ENCODE measurements at places on chromosomes 12 and 14. TPM values are rescaled to one million over a fixed set of nuclear protein-coding genes. Genes with fewer than 3 reads are reported as not detected.

The TAS2R9 gene
- polyA plus RNA-seq = not detected

The FLRT2 gene
- not detected for polyA plus RNA-seq

The DBX2 gene
- not detected for polyA plus RNA-seq

The MMP19 gene
- polyA plus RNA-seq = not detected

The LTA4H gene
- 320 TPM for polyA plus RNA-seq

The SPSB2 gene
- 14.5 TPM for polyA plus RNA-seq

The CCDC197 gene
- polyA plus RNA-seq = not detected

The ACRBP gene
- 9.2 TPM for polyA plus RNA-seq

The EXOC3L4 gene
- polyA plus RNA-seq = not detected

- H3K4me3 ChIP-seq = no peak overlapping the region
- DNase-seq = no peak
- no peak overlapping the region for H3K27ac ChIP-seq
- no peaks in the 10 kb centered on the region for H3K27me3 ChIP-seq
These were observed 91.8 kb upstream of the EEA1 start for GRCh38 chr12:93020631-93021597.

DNA sequence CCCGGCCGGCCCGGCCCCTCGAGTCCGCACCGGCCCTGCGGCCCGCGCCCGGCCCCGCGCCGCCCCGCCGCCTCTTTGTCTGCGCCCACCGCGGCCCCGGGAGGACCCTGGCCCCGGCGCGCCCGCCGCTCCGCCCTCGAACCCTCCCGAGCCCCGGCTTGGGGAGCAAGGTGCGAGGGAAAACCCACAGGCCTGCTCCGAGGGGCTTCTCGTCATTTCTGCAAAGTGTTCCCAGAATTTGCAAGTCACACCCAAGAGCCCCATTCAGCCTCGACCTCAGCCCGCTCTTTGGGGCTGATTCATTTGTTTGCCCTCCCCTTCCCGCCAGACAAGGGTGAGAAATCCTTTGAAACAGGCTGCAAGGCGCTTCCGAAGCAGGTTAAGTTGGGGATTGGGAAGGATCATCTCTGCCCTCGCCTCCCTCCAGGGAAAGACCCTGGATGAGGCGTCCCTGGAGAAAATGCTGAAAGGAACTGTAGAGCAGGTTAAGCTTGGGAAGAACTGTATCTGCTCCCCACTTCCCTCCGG lies 325 bp upstream of the CLIP1 start:
- H3K27ac ChIP-seq = peak overlapping the region; percentile 82
- peak overlapping the region; percentile 94 for H3K4me3 ChIP-seq
- H3K27me3 ChIP-seq = no peaks in the 10 kb centered on the region
- H3K4me1 ChIP-seq = peaks cover 19% of the 10 kb centered on the region
- H3K36me3 ChIP-seq = no peaks in the 10 kb centered on the region

DNA sequence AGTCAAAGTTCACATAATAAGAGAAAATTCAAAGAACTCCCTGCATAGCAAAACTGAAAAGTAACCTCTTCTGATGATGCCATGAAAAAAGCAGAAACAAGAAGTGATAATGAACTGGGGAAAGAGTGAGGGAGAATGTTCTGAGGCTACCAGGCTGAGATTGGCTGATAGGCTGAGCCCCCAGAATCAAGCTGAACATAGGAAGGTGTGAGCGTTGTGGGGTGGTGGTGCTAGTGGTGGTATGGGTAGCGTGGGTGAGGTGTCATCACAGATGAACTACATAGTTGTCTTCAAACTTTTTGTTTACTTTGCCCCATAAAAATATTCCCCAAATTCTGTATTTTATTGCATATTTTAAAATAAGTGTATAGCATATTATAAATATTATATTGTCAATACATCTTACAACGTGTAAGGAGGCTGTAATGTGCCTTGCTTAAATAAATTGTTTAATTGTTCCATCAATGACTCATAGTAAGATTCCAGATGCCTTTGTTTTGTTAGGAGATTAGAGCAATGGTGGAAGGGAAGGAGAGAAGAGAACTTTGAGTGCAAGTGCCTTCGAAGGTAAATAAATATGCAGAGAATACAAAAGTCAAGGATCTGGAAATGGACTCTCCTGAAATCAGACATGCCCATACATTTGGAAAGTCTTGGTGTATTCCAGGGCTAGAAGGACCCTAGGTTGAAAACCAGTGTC lies 15.8 kb upstream of the CFAP54 start:
- peaks cover 9% of the 10 kb centered on the region for H3K36me3 ChIP-seq
- H3K4me1 ChIP-seq = no peaks in the 10 kb centered on the region
- peak overlapping the region; percentile 79 for H3K27ac ChIP-seq
- no peaks in the 10 kb centered on the region for H3K27me3 ChIP-seq
- no peak overlapping the region for H3K4me3 ChIP-seq

GRCh38 chr12:91099836-91100235 lies 11.5 kb downstream of the LUM start:
- no peaks in the 10 kb centered on the region for H3K4me1 ChIP-seq
- no peak for DNase-seq
- no peaks in the 10 kb centered on the region for H3K27me3 ChIP-seq
- H3K36me3 ChIP-seq = no peaks in the 10 kb centered on the region
- no peak overlapping the region for H3K4me3 ChIP-seq

DNA sequence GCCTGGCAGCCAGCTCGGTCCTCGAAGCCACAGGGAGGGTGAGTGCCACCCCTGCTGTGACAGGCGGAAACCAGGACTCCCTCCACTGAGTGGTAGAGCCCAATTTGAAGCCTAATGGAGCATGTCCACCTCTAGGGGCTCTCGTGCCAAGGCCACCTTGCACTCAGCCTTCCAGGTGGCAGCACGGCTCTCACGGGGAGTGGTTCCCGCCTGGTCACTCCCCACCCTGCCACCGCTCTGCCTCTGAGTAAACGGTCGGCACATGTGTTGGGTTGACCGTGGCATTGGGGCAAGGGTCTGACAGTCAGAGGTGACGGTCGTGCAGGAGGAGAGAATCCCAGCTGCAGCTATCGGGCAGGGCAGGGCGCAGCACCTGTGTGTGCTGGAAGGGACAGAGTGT lies 34.8 kb downstream of the IL31 start:
- H3K4me3 ChIP-seq = no peak overlapping the region
- DNase-seq = no peak
- no peaks in the 10 kb centered on the region for H3K36me3 ChIP-seq
- no peaks in the 10 kb centered on the region for H3K27me3 ChIP-seq
- no peak overlapping the region for H3K27ac ChIP-seq
- no peaks in the 10 kb centered on the region for H3K4me1 ChIP-seq

DNA sequence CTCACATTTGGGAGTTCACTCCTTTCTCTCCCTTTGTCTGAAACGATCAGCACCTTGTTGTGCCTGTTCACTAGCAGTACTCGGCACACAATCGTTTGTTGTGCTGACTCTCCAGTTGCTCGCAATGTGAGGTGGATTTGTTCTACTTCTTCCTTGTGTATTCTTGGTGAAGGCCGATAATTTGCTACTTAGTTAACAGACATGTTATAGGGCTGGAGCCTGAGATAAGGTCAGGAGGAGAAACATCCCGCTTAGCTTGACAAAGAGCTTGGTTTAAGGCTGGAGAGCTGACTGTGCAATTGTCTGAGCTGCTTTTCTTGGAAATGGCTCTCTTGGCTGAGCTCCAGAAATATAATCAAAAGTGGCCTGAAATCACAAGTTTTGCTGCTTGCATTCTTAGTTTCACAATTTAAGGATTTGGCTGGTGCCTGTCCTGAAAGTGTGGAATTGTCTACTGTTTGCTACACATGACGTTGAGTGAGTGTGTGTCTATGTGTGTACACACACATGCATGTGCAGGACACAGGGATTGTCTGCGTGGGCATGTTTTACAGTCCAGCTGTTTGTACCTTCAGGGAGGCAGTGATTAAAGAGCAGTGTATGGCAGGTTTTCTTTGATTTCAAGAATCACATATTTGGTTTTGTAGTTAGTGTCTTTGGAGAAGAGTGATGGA lies 77.7 kb downstream of the ARF6 start:
- H3K27ac ChIP-seq = peak overlapping the region; percentile 99
- H3K36me3 ChIP-seq = no peaks in the 10 kb centered on the region
- DNase-seq = no peak
- H3K27me3 ChIP-seq = no peaks in the 10 kb centered on the region
- peak overlapping the region; percentile 74 for H3K4me3 ChIP-seq

- no peaks in the 10 kb centered on the region for H3K36me3 ChIP-seq
- H3K4me1 ChIP-seq = peaks cover 16% of the 10 kb centered on the region
- H3K27me3 ChIP-seq = no peaks in the 10 kb centered on the region
These were observed 620 bp downstream of the YBX3 start for GRCh38 chr12:10722502-10722904.

- H3K36me3 ChIP-seq = no peaks in the 10 kb centered on the region
- H3K27ac ChIP-seq = no peak overlapping the region
- no peak overlapping the region for H3K4me3 ChIP-seq
- H3K4me1 ChIP-seq = no peaks in the 10 kb centered on the region
- H3K27me3 ChIP-seq = peaks cover 8% of the 10 kb centered on the region
These were observed 68.3 kb downstream of the DYRK2 start for GRCh38 chr12:67716817-67717216.

DNA sequence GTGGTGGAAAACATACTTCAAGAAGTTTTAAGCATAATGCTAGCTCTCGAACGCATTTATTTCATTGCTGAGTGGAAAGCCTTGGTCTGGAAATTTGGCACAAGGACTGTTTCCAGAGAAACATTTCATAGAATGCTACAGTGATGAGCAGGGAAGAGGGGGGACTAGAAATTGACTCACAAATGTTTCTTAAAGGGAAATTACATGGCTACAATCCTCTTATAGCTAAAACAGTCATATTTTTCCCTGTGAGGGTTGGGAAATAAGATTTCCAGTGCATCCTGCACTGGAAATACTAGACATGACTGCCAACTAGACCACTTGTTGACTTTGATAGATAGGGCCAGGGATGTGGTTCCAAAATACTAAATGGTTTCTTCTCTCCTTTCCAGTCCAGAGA lies 197.3 kb upstream of the RGS6 start:
- no peak for DNase-seq
- H3K27me3 ChIP-seq = no peaks in the 10 kb centered on the region
- peaks cover 66% of the 10 kb centered on the region for H3K36me3 ChIP-seq

DNA sequence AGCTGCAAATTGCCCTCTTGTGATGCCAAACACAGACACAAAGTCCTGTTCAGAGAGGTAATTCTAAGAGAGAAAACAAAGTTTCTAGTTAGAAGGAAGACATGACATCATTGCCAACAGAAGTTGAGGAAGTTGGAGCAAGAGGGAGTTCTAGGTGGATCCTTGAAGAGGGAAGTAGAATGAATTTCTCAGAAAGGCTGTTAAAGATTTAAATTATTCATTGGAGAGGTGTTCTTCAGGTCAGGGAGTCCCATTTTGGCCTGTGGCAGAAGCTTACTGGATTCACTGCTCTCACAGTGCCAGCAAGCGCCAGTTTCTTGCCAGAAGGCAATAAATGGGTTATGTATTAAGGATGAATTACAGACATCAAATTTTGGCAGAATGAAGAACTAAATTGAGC lies 15.3 kb downstream of the TSFM start:
- no peaks in the 10 kb centered on the region for H3K27me3 ChIP-seq
- no peaks in the 10 kb centered on the region for H3K4me1 ChIP-seq
- no peak overlapping the region for H3K4me3 ChIP-seq
- H3K27ac ChIP-seq = peak overlapping the region; percentile 13
- DNase-seq = no peak

GRCh38 chr12:109763201-109763841 lies 49.7 kb downstream of the FAM222A start:
- DNase-seq = no peak
- H3K27ac ChIP-seq = no peak overlapping the region
- H3K36me3 ChIP-seq = no peaks in the 10 kb centered on the region
- H3K27me3 ChIP-seq = no peaks in the 10 kb centered on the region

DNA sequence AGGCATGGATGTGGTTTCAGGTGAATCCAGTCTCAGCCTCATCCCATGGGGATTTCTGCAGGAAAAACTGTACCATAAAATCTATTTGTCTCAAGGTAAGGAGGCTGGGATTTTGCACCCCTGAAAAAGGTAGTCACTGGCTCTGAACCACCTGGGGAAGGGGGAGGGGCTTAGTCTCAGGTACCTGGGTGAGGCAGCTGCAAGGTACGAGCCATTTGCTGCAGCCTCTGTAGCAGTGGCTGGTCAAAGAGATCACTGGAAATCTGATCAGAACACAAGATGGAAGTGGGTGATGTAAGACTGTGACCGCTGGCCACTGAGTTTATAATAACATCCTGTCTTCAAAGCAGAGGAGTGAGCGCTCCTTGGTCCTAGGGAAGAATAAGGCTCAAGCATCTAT lies 209.9 kb upstream of the NOS1 start:
- H3K4me3 ChIP-seq = no peak overlapping the region
- H3K36me3 ChIP-seq = no peaks in the 10 kb centered on the region
- H3K27me3 ChIP-seq = peaks cover 14% of the 10 kb centered on the region
- DNase-seq = no peak
- H3K4me1 ChIP-seq = no peaks in the 10 kb centered on the region

DNA sequence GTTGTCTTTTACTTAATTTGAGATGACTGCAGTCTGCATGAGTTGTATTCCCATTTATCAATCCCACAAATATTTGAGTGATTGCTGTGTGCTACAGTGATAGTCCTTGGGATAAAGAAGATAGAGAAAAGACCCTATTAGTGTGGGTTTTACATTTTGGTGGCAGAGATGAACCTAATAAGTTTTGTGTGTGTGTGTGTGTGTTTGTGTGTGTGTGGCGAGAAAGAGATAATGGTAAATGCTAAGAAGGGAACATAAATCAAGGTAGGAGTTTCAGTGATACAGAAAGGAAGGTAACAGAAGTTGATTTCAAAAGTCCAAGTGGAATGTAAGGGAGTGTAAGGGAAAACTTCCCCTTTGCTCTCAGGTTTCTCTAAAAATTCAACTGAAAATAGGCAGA lies 2.6 kb upstream of the DDX55 start:
- peaks cover 23% of the 10 kb centered on the region for H3K4me1 ChIP-seq
- no peak for DNase-seq
- H3K4me3 ChIP-seq = no peak overlapping the region

GRCh38 chr12:132393991-132394949 lies 64.9 kb upstream of the GALNT9 start:
- no peak overlapping the region for H3K4me3 ChIP-seq
- H3K36me3 ChIP-seq = no peaks in the 10 kb centered on the region
- H3K4me1 ChIP-seq = peaks cover 17% of the 10 kb centered on the region
- H3K27ac ChIP-seq = no peak overlapping the region

GRCh38 chr12:66241061-66242043 lies 52.3 kb downstream of the IRAK3 start:
- H3K4me1 ChIP-seq = peaks cover 18% of the 10 kb centered on the region
- no peaks in the 10 kb centered on the region for H3K36me3 ChIP-seq
- H3K27ac ChIP-seq = no peak overlapping the region
- H3K27me3 ChIP-seq = no peaks in the 10 kb centered on the region
- no peak overlapping the region for H3K4me3 ChIP-seq

GRCh38 chr12:40137252-40137651 lies 31.4 kb upstream of the SLC2A13 start:
- DNase-seq = peak; percentile 45
- peaks cover 5% of the 10 kb centered on the region for H3K4me1 ChIP-seq
- H3K36me3 ChIP-seq = no peaks in the 10 kb centered on the region

DNA sequence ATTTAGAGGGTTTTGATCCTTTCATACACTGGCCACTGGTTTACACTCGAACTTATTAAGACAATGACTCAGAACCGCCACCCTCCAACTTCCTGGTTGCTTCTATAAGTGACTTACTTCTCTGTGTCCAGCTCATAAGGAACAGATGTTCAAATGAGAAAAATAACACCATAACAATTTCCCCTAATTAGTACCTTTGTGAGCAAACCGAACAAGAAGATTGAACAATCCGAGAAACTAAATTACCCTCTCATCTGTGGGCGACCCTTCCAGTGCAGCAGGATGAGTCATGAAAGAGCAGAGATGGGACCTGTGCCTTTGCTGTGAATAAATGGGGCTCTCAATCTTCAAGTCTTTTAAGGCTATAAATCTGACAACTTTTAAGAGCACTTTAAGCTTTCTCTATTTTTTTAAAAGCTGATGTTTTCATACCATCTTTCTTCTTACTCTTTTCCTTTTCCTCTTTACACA lies 146.8 kb upstream of the RASSF8 start:
- H3K27ac ChIP-seq = no peak overlapping the region
- H3K36me3 ChIP-seq = no peaks in the 10 kb centered on the region
- no peak overlapping the region for H3K4me3 ChIP-seq

Measured in naive B cell (primary cell).